LHCN-M2 (cell line): ENCODE measurements at places on chromosomes 11 and 22. TPM values are rescaled to one million over a fixed set of nuclear protein-coding genes. Genes with fewer than 3 reads are reported as not detected.

Gene PRR33
- under 0.01 TPM in 1 of 2 replicates, not detected in the other for total RNA-seq

Gene MMP8
- not detected in 2 replicates for total RNA-seq

Gene C11orf42
- total RNA-seq, result not detected in 2 replicates

Gene ARHGAP42
- total RNA-seq, result 7.4 and 10.3 TPM in 2 replicates

Gene ART1
- not detected in 2 replicates for total RNA-seq

Gene EHF
- not detected in 2 replicates for total RNA-seq

Gene PRR14L
- 9.6 and 12.8 TPM in 2 replicates for total RNA-seq

Gene KRTAP5-8
- not detected in 2 replicates for total RNA-seq

Gene VPREB1
- total RNA-seq, result not detected in 2 replicates

Gene SLC7A4
- total RNA-seq, result 0.06 and 0.40 TPM in 2 replicates

DNA sequence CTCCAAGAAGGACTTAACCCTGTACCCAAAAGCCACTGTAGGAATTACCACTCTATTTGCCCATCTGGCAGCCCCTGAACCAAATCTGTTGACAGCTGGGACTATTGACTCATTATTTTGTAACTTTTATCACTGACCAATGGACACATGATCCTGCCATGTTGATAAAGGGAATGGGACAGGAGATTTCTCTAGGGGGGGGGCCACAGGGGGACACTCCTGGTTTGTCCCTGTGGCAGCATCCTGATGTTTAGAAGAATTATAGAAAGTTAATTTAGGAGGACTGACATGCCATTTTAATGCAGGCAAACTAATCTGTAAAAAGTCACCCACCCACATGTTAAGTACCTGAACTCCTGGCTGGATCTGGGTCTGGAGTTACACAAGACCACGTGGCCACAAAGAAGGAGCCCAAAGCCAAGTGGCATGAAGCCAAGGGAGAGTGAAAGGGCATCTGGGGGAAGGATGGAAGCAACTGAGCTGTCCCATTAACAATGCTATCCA, 558.1 kb downstream of the ETS1 start:
- peak; percentile 51 for DNase-seq

DNA sequence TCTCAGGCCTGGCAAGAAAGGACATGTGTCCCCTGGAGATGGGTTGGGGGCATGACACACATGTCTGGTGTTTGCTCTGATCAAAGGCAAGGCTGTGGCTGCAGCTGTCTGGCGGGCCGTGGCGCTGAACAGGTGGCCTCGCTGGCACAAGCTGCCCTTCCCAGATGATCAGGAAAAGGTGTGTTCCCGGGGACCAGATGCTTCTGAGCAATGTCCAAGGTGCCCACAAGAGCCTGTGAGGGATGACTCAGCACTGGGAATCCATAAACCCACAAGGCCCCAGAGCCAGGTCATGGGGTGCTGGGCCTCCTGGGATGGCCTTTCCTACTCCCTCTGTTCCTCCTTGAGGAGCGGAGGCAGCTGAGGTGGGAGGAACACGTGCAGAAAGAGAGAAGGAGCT, 9.7 kb upstream of the LRP5 start:
- peak; percentile 95 for DNase-seq

GRCh38 chr11:133745791-133746190, 99.5 kb downstream of the SPATA19 start:
- no peak for DNase-seq

GRCh38 chr11:86978756-86979608, 23.8 kb upstream of the FZD4 start:
- DNase-seq, result peak; percentile 31

GRCh38 chr11:30801357-30801756, 215.2 kb upstream of the MPPED2 start:
- peak; percentile 71 for DNase-seq

- peak; percentile 72 for DNase-seq
Observed at GRCh38 chr11:76694664-76695063, 24.1 kb upstream of the LRRC32 start.

- DNase-seq, result no peak
Observed at GRCh38 chr11:94928117-94928990, 45.0 kb downstream of the CWC15 start.

DNA sequence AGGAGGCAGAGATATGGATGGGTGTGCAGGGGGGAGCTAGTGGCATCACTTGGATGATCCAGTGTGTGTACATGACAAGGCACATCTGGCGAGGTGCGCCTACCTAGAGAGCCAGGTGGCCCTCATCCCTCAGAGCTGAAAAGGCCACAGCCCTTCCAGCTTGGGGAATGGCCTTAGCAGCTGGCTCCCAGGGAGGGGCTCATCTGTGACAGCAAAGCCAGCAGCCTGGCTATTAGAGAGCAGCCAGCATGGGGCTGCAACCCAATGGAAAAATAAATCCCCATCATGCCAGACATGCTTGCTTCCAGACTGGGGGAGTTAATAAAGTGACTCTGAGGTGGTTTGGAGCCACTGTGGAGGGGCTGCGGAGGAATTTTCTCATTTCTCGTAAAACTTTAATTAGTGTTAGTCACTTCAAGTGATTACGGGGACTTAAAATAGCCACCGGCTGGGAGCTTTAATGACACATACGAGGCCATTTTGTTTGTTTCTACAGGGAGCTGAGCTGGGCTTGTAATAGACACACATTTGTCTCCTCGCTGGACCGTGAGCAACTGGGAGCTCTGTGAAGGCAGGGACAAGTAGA, 111.2 kb upstream of the ALX4 start:
- DNase-seq, result no peak

GRCh38 chr11:97109078-97109477, 719.3 kb downstream of the JRKL start:
- no peak for DNase-seq

DNA sequence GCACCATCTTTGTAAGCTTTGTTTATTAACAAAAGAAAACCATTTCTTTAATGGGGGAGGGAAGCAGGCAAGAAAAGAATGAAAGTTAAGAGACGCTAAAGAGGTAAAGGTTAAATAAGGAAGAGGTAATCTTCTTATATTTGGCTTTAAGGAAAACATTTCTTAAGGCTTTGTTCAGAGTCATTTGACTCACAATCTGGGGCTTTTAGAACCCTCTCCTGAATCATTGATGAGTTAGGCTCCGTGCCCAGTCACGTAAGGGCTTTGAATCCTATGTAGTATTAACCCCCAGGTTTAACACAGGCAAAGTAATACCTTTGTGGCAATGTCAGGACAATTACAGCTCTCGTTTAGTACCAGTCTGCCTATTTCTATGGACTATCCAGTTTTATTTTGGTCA, 26.1 kb downstream of the MADD start:
- no peak for DNase-seq

DNA sequence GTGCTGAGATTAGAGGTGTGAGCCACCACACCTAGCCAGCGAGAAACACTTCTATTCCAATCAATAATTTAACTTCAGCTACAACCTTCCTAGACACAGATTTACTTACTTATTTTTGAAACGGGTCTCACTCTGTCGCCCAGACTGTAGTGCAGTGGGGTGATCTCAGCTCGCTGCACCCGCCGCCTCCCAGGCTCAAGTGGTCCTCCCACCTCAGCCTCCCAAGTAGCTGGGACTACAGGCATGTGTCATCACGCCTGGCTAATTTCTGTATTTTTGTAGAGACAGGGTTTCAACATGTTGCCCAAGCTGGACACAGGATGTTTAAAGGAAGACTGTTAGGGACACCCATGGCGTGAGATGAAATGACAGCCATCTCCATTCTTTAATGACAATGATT, 61.3 kb downstream of the MICAL3 start:
- DNase-seq, result no peak

DNA sequence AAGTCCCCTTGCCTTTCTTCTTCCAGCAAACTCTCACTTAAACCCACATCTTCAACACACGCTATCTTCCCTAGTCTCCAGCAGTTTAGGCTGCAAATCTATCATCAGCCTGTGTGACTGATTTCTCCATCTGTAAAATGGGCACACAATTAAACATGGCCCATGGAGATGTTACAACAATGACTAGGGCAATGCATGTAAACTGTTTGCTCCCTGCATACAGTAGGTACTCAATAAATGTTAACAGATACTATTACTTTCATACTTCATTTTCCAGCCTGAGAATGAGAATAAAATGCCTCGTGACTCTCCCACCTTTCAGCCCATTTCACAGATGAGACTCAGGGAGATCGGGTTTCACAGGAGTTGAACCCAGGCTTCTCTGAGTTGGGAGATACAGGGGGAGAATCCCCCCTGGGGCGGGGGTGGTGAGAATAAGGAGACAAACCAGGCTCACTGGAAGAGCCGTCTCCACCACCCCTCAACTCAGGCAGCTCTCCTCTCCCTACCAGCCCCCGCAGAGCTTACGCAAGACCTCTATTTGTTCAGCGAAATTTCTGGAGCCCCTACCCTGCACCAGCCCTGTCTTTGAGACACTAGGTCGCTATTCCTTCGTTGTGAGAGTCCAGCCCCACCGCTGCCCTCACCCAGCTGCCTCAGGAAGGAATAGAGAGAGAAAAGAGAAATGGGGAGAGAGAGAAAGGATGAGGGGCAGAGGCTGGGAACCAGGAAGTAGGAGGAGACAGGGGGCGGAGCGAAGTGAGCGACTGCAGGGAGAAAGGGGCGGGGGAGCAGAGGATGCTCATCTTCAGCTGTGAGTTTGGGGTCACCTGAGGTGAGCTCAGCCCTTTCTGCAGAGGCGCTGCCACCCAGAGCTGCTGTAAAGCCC, 42.1 kb upstream of the KLHL35 start:
- no peak for DNase-seq

- no peak for DNase-seq
Observed at GRCh38 chr11:119539583-119539982, 116.6 kb upstream of the THY1 start.

DNA sequence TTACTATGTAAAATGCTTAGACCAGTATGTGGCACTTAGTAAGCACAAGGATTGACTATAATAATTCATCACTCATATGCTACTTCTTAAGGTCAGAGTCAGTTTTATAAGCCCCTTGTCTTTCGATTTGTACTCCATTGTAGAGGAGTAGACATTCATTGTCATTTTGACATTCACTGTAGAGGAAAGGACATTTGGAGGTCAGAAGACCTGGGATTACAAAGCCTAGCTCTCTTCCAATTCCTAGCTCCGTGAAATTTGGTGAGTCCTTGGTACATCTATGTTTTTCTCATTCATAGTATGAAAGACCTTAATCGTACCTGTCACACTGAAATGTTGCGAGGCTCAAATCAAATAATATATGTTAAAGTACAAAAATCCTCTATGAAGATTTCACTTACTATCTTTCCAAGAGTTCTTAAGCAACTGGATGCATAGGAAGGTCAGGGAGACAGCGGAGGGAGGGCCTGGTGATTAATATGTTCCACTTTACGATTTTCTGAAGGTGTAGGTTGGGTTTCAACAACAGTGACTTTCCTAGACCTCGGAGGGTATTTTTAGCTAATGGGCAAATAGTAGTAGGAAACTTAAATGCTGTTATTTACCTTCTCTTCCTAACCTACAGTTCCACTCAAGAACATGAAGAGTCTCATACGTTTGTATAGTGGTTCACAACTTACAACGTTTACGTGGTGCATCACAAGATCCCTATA, 1.4 kb upstream of the EMSY start:
- DNase-seq, result no peak

- no peak for DNase-seq
Observed at GRCh38 chr11:101126551-101127196, 2.9 kb downstream of the PGR start.

GRCh38 chr22:19146215-19146968, 1.9 kb upstream of the ESS2 start:
- DNase-seq, result no peak
